ENCODE measurements at places on chromosomes 7 and 10.
A peak's percentile ranks its signal among the peaks of the same experiment; 100 is the strongest.

- DNase-seq: no peak
Measured at GRCh38 chr7:149860821-149861727, 12.7 kb upstream of the ATP6V0E2 start.

DNA sequence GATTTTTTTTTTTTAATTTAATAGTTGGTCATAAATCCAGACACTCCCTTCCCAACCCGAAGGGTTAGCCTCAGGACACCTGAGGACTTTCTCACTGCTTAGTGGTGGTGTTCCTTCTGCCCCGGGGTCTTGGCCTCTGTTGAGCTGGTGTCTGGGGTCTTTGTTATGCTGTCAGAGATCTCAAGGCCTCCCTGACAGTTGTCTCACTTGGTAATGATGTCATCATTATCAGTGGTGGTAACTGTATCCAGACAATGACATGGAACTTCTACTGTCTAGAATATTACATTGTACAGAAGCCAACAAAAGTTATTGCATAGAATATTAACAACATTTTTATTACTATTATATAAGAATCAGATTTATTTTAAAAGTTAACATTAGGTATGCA lies 32.9 kb downstream of the PPP2R2D start:
- DNase-seq: no peak

DNA sequence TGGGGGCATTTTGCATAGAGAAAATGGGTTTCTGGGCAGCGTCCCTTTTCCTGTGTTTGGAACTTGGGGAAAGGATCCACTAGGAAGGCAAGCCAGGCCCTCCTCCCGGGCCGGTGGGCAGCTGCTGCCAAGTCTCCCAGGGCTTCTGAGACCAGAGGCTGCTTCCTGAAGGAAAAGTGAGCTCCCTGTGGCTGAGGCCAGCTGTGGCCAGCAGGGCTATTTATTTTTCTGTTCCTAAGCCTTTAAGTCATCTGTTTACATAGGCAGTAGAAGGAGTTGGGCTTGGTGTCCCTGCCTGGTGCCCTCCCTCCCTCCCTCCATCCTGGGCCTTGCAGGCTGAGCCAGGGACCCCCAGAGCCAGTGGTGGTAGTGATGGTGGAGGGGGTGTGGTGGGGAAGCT lies 70.5 kb upstream of the COL13A1 start:
- DNase-seq: no peak

DNA sequence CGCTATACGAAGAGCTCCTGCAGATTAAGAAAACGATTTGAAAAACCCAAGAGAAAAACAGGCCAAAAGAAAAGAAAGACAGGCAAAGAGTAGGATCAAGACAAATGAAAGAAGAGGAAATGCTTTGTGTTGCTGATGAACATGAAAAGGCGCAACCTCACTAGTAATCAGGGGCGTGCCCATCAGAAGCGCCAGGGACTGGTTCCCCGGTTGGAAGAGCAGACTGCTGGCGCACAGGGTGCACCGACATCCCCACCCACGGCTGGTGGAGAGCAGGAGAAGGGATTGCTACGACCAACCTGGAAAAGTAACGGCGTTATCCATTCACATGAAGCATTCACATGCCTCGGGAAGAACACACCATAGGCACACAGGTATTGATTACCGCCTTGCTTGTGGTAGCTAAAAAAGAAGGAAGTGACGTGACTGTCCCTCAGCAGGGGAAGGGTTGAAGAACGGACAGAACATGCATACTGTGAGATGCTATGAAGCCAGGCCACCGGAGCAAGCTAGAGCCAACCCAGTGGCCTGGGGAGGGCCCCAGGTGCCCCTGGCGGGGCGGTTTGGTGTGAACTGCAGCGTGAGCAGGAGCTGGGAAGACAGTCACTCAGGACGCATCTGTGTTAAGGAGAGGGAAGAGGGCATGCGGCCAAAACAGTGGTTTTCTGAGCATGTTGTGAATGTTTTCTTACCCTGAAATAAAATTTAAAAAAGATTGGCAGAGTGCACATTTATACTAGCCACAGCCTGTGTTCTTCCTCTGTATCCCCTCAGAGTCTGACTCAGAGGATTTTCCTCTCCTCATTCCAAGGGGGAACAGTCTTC lies 18.3 kb downstream of the AGAP3 start:
- DNase-seq: no peak

DNA sequence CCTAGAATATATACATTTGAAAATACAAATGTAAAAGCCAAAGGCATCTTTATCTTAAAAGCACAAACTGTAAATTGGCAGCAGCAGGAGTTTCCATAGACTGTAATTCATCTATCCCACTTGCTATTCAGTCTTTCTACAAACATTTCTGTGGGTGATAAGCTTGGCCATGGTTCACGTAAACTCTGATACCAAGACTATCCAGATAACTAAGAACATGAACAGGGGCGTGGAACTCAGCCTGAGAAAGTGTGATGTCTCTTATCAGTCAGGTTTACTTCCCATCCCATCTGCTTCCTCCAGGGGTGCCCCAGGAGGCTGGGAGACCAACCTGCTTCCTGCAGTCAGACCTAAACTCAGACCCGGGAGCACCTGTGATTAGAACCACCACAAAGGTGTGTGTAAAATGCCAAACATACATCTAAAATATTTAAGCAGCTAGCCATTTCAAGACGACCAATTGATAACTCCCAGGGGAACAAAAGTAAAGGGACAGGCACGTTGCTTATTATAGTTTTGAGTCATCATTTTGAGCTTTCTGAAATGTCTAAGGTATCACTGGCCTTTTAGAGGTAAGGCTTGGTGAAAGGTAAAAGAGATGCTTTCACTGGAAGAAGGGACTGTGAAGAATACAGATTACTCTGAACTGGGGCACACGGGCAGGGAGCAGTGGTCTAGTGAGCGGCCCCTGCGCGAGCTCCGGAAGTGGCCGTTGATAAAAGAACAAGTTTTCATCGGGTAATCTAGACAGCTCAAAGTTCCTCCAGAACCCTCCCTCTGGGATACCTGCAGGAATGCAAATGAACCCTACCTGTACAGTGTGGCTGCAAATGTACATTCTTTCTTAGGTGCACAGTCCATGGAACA lies 51.5 kb downstream of the RSU1 start:
- no peak for DNase-seq

DNA sequence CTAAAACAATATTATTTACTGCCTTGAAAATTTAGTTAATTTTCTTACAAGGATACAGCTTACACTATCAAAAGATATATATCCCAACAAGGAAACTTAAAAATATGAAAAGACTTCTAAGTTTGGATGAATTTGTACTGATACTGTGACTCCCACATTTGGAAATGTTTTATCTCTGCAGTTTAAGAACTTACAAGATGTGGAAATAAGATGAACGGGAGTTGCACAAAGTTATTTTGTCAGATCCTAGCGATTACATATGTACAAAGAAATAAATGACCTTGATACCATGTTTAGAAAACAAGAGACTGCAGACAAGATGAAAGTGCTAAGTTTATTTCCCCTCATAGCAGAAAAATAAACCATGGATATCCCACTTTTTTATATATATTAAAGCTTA lies 103.7 kb upstream of the TMEM106B start:
- no peak for DNase-seq

GRCh38 chr7:7257899-7258692 lies 75.8 kb downstream of the C1GALT1 start:
- no peak for DNase-seq

- DNase-seq: no peak
Measured at GRCh38 chr7:91533996-91534395, 269.8 kb downstream of the FZD1 start.

DNA sequence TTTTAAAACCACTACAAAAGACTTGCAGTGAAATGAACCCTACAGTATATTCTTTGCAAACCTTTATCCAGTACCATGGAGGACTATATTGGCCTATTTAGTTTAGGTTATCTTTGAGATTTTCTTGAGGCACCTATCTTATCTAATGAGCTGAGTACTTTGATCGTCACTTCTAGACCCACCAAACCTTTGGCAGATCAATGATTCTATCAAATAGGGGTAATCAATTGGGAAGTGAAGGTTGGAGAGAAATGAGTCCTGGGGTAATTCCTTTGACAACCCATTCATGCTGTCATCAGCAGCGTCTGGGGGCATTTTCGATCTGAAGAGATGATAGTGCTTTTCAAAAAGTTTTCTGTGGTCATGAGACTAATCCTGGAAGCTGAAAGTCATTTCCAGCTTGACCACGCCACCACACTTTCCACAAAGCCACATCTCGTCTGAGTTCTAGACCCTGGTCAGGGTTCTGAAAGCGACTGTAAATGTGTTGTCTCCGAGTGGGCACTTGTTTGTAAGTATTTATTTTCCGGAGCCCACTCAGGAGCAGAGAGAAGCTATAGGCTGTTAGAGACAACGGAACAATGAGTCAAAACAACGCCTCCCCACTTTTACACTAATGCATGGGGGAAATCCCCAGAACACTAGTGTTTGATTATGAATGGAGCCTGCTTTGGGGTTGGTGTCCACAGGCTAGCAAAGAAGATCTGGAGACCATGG lies 4.8 kb downstream of the EGR2 start:
- DNase-seq: no peak

DNA sequence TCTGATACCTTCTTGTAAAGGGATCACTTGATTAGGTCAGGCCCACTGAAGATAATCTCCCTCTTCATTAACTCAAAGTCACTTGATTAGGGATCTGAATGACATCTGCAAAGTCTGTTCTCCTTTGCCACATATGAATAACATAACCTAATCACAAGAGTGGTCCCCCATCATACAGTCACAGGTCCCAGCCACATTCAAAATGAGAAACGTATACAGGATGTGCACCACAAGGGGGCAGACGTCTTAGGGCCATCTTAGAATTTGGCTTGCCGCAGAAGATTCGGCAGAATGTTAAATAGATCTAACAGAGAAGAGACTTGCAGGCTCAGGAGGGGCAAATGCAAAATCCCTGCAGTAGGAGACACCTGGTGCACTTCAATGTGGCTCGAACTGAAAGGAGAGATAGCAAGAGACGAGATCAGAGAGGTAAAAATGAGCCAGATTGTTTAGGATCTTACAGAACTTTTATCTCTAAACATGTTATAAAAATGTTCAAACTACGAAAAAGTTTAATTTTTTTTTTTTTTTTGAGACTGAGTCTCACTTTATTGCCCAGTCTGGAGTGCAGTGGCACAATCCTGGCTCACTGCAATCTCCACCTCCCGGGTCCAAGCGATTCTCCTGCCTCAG lies 10.4 kb upstream of the SMC3 start:
- peak; percentile 1 for DNase-seq

DNA sequence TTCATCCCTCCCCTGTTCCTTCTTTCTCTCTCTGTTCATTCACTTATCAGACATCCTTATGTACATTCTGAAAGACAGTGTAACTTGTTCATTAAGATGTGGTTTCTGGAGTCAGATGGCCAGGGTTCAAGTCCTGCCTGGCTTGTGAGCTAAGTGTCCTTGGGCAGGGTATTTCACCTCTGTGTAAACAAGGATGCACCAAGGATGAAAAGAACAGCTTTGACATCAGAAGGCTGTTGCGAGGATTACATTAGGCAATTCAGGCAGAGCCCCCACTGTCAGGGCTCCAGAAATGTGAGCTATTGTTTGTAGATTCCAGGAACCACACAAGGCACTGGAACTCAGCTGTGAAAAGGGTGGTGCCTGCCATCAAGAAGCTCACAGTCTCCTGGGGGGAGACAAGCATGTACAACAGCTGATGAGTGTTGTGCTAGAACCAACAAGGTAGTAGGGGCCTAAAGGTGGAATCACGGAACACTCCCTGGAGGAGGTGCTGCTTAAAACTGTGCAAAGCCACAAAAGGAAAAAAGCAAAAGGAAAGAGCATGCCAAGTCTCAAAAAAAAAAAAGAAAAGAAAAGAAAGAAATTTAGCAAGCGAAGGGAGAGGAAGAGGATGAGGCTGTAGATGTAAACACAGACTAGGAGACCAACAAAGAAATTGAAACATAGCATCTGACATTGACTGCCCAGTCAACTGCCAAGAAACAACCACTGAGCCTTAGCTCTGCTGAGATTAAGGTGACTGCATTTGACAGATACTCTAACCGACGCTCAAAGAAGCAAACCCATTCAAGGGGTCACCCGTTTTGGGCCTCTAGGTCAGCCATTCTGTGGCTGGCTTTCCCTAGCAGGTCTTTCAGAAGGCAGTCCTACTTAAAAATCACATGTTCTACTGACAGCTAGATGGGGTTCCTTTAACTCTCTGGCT lies 12.5 kb downstream of the PDLIM1 start:
- DNase-seq: no peak

GRCh38 chr10:102119417-102120141 lies 589 bp downstream of the LDB1 start:
- no peak for DNase-seq

GRCh38 chr10:78199759-78200158 lies 166.1 kb downstream of the RPS24 start:
- DNase-seq: no peak

Data from NCI-H748 treated with DMSO at 0.1 percent for 48 hours (cell line).